ENCODE measurements at places on chromosomes 6 and 20.

DNA sequence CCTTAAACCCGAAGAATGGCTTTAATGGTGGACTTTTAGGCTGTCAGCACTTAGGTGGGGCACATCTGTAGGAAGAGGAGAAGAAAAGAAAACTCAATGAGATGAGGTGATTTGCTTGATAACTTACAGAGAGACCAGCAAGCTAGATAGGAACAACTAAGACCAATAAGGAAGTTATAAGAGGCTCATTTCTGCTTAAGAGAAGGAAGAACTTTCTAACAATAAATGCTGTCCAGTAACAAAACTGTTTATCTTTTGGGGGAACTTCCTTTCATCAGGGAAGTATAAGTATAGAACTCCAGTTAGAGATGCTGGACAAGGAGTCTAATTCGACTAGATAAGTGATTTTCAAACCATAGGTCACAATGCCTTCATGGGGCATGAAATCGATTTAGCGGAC, 107.2 kb upstream of the SIRPA start:
- DNase-seq: no peak

GRCh38 chr6:36019167-36019566, 5.3 kb downstream of the SLC26A8 start:
- no peak for DNase-seq

DNA sequence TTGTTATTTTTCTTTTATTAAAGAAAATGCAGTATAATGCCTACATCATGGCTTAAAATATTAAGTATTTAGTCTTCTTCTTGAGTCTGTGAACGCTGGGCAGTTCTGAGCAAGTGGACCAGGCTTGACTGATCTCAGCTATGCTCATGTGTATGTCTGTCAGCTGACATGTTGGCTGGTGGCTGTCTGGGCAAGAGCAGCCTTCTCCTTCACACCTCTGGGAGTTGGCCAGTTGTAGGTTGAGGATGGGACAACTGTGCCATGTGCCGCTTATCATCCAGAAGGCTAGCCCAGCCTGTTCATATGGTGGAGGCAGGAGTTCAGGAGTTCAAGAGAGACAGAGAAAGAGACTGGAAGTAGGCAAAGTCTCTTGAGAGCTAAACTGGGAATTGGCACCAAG, 175.9 kb downstream of the PLCB4 start:
- DNase-seq: no peak

- DNase-seq: no peak
These were observed 14.7 kb downstream of the FAM110A start for GRCh38 chr20:848193-848592.

DNA sequence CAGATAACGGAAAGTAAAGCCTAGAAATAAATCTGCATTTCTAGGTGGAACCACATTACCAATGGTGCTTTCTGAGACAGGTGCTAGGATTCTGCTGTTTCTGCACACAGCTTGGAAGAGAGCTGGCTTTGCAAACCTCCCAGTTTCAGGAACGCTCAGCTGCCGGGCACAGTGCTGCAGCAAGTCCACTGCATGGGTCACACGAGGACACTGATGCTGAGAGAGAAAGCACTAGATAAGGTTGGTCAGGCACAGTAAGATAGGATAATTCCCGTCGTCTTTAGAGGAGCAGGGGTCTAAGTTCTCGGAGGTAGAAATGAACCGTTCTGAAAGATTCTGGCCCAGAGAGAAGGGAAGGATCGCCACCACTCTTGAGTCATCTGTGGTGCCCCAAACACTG, 11.0 kb downstream of the UNC93A start:
- no peak for DNase-seq

DNA sequence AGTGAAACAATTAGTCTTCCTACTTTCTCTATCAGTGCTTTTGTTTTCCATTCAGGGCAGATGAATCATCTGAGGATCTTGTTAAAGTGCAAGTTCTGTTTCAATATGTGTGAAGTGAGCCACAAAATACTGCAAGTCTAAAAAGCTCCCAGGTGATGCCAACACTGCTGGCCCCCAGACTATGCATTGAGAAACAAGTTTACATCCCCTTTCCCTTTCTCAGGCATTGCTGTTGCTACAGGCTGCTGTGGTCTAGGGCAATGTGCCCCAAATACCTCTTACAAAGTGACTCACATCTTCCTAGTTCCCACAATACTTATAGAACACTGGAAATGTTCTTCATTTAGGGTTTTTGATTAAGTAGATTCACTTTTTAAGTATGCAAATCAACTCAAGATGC, 31.8 kb downstream of the ABRACL start:
- no peak for DNase-seq

- DNase-seq: no peak
These were observed 66.6 kb downstream of the CSE1L start for GRCh38 chr20:49112596-49113274.

GRCh38 chr6:143097224-143097795, 36.6 kb downstream of the AIG1 start:
- no peak for DNase-seq

GRCh38 chr6:22601984-22602383, 32.6 kb downstream of the HDGFL1 start:
- no peak for DNase-seq

GRCh38 chr6:56837322-56837894, 117.5 kb upstream of the BEND6 start:
- DNase-seq: no peak

GRCh38 chr6:89530982-89531381, 98.0 kb downstream of the ANKRD6 start:
- no peak for DNase-seq

GRCh38 chr6:36422714-36423100, 19.9 kb downstream of the PXT1 start:
- no peak for DNase-seq

DNA sequence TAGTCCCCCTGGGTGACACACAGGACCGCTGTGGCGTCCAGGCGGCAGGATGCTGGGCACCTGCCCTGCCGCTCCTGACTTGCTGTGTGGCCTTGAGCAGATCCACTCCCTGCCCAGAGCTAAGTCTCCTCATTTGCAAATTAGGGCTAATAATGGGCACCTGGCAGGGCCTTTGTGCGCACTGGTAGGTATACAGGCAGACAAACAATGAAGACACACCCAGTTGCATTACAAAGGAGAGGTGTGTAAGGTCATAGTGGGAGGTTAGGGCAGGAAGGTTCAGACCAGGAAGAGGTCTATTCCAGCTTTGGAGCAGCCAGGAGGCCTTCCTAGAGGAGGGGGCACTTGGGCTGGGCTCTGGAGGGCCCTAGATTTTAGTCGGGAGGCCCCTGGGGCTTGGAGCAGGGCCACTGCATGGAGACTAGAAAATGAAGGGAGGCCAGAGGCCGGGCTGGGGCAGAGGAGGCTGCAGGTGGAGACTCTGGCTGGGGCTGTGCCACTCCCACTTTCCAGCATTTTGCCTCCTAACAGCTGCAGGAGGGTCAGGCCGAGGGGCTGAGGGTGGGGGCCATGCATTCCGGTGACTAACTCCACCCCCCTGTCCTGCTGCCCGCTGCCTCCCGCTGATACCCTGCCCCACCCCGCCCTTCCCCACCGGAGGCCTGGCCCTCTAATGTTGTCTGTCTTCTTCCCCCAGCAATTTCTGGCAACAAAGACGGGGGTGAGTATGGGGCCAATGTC, 28.5 kb downstream of the MYH7B start:
- peak; percentile 87 for DNase-seq

DNA sequence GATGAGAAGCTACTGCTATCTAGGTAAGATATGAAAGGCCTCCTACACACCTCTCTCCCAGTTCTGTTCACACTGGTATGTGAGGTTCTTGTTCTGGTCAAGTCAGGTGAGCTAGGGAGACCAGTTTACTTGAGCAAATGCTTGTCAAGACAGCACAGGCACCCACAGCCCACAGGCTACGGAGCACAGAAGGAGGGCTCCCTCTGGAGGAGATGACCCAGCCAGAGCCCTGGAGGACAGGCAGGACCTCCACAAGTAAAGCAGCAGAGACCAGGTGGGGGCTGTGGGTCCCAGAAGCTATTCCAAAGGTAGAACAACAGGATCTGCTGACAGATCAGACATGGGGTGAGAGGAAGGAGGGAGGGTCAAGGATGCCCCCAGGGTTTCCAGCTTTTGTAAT, 13.2 kb downstream of the MMP24OS start:
- DNase-seq: no peak

DNA sequence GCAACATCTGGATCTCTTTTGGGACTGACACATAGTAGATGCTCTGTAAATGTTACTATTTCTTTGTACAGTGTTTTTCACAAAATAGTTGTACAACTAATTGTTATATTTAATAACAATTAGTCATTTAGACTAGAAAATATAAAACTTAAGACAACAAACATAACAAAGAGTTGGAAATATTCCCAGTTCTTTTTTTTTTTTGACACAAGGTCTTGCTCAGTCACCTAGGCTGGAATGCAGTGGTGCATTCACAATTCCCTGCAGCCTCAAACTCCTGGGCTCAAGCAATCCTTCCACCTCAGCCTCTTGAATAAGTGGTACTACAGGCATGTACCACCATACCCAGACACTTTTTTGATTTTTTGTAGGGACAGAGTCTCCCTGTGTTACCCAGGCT, 105.8 kb downstream of the UTRN start:
- DNase-seq: no peak

DNA sequence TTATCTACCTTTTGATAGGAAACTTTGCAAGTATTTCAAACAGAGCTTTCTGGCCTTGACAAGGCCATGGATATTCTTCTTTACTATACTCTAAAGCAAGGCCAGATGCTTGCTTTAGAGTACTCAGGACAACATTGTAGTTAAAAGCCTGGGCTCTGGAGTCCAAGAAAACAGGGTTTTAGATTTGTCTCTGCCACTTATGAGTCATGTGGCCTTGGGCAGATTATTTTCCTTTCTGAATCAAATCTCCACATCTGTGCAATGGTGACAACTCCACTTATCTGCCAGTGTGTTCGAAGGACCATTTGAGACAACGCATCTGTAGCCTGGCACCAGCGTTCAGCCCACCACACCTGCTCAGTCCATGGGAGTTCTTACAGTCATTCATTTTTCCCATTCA, 265.9 kb upstream of the RIN2 start:
- DNase-seq: no peak

DNA sequence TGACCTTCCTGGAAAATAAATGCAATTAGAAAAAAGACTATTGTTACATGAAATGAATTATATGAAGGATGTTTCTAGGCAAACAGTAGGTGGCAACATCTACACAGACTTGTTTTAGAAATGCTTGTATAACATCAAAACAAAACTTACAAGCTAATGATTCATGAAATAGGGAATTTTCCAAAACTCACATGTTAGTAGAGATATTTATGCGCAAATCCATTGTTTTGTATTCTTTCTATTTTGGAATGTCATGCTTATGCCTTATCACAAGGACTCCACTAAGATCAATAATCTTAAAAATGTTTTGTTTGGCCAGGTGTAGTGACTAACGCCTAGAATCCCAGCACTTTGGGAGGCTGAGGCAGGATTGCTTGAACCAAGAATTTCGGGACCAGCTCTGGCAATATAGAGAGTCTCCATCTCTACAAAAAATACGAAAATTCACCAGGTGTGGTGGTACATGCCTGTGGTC, 32.3 kb upstream of the LGSN start:
- DNase-seq: no peak

Data from NCI-H748 treated with DMSO at 0.1 percent for 48 hours (cell line).